HepG2 (cell line): ENCODE measurements at places on chromosomes 7 and 10.
A peak's percentile ranks its signal among the peaks of the same experiment; 100 is the strongest.

DNA sequence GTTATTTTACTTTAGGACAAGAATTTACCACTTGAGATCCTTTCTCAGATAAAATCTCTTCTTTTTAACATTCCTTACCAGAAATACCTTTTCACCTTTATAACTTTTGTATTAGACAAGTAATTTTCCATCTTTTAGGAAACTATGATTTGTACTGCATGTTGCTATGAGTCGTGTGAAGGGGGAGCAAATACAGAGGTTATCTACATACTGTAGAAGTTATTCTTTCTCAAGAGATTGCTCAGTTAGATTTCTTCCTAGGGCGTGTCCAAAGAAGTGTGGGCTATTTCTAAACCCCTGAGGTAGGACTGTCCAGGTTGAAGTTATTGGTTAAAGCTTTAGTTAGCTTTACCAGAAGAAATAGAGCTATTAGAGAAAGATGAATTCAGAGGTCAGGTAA, 30.2 kb upstream of the ARHGAP12 start:
- no peak for DNase-seq

DNA sequence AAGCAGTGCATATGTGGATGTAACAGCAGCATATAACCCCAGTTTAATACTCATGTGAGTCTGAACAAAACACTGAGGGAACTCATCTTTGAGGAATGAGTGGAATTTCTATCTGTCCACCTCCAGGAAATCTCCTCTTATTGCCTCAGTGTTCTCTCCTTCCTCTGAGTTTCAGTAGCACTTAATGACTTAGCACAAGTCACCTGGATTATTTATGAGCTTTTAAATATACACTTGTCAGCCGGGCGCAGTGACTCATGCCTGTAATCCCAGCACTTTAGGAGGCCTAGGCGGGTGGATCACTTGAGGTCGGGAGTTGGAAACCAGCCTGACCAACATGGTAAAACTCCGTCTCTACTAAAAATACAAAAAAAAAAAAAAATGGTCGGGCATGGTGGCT, 4.3 kb downstream of the LRRC20 start:
- DNase-seq: no peak

DNA sequence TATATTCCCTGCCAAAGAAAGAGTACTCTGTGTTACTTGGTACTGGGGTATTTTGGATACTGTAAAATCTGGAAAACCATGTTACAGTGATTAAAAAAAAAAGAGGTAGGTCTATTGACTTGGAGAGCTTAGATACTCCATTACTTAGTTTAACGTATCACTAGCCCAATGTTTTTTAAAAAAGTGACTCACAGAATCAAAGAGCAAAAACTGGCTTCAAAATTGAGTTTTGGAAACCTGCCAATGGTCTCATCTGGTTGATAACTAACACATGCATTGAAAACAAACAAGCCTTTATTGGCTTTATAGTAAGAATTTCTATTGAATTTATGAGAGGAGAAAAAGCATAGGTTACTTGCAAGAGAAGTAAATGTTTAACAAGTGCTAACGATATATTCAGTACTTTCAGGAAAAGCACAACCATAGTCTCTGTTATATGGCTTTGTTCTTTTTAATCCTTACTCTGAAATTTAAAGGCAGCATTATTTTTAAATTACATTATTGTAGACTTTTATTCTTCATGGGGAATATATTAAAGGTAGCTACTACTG, 563.3 kb upstream of the SORCS1 start:
- no peak for DNase-seq

GRCh38 chr10:113267619-113268562, 285.0 kb upstream of the HABP2 start:
- DNase-seq: no peak

- no peak for DNase-seq
Measured at GRCh38 chr10:90960355-90960814, 39.5 kb upstream of the ANKRD1 start.

DNA sequence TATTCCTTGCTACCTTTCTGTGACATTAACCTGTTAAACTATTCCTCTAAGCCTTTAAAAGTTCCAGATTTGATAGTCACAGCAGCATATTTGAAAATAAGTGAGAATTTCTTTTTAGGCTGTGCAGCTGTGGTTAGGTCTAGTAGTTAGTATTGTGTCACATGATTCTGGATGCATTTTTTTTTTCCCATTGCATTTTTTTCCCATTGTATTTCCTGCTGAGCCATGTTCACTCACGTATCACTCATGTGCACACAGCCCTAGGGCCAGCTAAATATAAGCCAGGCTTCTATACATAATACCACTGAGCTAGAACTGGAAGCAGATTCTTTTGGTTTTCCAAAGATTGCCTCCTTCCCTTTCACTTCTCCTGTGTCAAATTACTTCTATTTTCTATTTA, 37.4 kb downstream of the DNAJC9 start:
- DNase-seq: no peak

GRCh38 chr7:84841809-84842208, 345.0 kb downstream of the SEMA3D start:
- no peak for DNase-seq

DNA sequence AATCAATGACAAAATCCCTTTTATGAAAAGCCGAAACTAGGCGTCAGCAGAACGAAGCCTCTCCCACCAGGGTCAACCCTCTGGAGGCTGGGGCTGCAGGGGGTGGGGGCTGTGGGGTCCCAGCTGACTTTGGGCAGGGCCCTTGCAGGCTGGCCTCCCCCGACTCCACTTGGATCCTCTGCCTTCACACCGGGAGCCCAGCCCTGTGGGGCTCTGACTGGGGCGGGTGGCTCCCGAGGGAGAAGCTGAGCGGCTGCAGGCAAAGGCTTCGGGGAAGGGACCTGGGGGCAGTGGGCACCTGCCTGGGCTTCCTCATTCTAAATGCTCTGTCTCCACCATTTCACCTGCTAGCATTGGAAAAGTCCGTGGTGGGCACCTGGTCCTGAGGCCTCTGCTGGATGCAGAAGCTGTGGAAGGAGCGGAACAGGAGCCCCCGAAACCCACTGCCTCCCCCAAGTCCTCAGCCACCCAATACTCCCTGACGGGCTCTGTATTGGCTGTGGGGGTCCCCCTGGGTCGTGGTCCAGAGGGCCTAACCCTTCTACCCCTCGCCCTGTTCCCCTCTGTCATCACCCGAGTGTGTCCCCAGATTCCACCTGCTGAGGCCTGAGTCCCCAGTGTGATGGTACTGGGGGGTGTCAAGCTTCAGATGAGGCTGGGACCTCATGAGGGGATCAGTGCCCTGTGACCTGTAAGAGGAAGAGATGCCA, 108.6 kb downstream of the DNAJB6 start:
- no peak for DNase-seq

DNA sequence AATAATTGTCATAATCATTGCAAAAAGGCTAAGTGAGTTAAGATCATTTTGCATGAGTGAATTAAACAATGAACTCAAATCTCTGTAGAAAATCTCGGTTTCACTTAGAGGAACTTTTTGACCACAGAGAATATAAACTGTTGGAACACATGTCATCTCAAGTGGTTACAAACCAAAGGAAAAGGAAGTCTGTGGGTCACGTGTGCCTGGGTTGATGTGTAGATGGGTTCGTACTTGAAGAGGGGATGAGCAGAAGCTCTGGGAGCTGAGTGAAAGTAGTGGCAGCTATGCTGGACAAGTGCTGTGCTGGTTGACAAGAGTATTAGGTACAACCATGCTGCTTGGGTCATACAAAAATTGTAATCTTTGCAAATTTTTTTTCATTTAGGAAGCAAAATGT, 35.0 kb downstream of the GLRX3 start:
- DNase-seq: no peak

GRCh38 chr7:125599387-125599786, 669.8 kb upstream of the POT1 start:
- no peak for DNase-seq

GRCh38 chr10:114258274-114258840, 19.3 kb downstream of the VWA2 start:
- no peak for DNase-seq

DNA sequence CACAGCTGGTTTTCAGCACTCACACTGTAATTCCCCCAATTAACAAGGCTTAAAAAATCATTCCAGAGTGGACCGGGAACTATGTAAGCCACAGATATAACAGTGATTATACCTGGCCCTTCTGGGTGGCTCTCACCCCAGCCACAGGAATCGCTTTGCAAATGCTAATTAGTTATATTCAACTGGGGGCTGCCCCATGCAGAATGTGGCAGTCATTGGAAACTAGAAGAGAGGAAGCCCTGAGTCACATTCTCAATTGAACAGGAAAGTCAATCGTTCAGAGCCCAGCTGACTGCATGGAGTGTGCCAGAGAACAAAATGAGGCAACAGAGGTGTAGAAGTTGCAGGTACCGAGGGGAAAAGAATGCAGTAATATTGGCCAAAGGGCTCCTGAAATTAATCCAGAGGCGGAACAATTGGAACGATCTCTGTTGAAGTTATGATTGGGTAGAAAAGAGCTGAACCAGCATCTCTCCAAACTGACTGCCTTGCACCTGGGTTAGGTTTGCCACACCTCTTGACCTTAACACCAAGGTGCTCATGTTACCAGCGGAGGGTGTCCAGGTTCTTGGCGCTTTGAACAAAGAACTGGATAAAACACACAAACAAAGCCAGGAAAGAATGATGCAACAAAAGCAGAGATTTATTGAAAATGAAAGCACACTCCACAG, 909.7 kb upstream of the AUTS2 start:
- DNase-seq: no peak

DNA sequence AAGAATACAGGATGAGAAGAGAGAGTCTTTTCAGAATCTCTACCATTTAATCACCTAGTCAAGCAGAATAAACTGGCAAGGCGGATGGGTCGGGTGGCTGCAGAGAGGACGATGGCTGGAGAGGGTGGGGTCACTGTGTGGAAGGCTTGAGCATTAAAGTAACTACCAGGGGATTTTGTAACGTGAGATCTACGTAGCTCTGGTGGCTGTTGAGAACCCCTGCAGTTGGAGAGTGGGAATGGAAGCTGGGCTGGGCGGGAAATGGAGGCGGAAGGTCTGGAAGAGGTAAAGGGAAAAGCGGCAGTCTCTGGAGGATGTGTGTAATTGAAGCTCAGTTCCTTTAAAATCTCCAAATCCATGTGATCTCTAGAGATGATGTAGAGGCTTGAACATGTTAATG, 135.0 kb downstream of the GATA3 start:
- no peak for DNase-seq

DNA sequence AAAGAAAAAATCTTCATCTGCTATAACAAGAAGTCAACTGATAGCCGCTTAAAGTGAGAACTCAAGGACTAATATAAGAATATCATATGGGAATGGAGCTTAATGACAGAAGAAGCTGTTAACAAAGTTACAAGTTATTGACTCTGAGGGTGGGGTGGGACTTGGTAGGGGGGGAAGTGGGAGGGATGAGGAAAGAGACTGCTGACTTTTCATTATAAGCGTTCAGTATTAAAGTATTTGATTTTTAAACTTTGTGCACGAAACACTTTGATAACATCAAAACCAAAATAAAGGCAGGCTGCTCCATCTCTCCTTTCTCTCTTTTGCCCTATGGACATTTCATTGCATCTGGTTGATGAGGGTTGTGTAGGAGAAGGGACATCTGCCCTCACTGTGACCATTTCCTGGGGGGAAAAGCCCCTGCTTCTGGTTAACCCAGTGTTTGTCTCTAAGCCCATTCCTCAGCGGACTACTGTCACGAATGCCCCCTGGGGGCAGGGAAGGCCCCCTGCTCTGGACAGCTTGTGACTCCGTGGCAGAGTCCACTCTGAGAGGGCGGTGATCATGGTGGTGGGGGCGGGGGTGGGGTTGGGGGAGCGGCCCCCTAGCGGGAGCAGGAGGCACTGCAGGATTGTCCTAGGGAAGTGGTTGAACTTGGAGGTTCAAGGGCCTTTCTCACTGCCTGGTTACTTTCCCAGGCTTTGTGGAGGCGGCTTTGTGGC, 17.4 kb downstream of the SLC13A4 start:
- DNase-seq: peak; percentile 16

DNA sequence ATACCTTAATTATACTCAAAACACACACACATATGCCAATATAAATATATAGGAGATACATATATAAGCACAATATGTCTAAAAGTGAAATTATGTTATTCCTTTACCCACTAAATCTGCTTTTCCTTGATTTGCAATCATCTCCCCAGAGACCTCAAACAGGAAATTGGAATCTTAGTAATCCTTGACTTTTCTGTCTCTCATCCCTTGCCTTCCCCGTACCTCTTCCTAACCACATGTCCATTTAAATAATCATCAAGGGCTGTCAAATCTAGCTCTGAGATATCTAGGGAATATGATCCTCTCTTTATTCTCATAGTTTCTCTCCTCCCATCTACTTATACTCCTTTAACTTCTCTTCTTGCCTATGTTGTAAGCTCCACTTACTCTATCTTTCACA, 336.6 kb downstream of the HGF start:
- no peak for DNase-seq

DNA sequence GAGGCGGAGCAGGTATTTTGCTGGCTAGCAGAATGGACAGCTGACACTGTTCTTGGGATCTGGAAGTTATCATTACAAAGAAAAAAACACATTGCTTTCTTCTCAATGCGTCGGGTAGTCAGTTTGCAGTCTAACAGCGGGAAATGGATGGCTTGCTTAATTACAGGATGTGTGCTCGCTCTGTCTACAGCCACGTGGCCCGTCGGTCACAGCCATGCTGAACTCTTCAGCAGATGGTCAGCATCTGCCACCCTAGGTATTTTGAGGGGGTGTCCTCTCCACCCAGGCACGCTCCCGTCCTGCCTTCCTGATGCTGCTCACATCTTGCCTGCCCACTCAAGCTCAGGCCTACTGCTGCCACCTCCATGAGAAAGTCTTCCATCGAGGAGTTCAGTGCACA, 20.4 kb upstream of the INMT start:
- DNase-seq: no peak

DNA sequence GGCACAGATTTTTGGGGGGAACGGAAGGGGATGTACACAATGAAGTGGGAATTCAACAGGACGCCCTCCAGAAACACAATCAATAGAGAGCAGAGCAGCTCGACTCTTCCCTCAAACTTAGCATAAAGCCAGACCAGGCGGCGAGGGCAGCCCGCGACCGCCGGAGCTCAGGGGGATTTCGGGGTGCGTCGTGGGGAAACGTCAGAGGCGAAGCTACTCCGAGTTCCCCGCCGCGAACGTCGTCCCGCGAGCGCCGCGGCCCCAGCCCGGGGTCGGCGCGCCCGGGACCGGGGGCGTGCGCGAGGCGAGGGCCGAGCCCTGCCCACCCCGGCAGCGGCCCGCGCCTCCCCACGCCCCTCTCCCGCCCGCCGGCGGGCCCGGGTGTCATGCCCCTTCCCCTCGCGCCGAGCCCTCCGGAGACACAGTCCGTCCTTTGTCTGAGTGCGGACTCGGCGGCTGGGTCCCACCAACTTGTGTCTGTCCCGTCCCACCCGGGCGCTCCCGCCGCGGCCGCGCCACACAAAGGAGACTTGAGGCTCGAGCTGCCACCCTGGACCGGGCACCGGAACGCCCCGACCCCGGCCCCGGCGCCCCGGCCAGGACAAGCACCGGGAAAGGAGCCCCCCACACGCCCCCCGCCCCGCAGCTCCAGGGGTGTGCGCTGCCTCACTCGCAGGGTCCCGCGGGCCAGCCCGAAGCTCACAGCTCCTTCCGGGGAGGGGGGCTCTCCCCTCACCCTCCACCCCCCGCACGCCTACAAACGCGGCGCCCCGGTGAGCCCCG, 634 bp downstream of the EZH2 start:
- DNase-seq: no peak
